Left colon (tissue), 2 donors: ENCODE measurements at places on chromosomes 4 and X. TPM values are rescaled to one million over a fixed set of nuclear protein-coding genes. Genes with fewer than 3 reads are reported as not detected.

DNA sequence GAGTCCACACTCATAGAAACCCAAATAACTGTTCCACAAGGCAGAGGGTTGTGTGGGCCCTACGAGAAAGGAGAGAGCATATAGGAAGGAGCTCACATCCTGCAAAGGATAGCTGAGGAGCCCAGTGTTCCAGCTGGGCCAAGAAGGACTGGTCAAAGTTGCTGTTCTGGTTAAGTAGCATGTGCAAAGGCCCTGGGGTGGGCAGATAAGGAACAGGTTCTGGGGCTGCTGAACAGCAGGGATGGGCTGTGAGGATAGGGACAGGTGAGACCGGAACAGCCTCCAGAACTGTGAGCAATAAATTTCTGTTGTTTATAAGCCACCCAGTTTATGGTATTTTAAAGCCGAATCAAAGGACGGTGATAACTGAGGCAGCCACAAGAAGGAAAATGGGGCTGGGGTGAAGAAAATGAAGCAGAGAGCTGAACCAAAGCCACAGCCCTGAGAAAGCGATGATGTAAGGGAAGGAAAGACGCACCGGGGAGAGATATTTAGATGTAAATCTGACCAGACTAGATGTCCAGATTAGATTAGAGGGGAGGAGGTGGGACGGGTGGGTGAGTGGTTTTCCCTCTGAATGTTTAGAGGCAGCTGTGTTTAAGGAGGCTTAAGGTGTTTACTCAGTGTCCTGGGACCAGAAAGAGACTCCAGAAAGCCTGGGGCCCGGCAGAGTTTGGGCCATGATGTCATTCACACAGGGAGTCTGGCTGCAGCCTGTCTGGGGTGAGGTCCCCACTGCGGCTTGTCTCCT, 180.8 kb upstream of the BCOR start:
- DNase-seq, result no peak

Gene POF1B
- 184 TPM for total RNA-seq

Gene CYLC1
- total RNA-seq, result not detected

Gene PLP1
- 3.9 TPM for total RNA-seq

Gene P2RY8
- total RNA-seq, result 2.1 TPM

DNA sequence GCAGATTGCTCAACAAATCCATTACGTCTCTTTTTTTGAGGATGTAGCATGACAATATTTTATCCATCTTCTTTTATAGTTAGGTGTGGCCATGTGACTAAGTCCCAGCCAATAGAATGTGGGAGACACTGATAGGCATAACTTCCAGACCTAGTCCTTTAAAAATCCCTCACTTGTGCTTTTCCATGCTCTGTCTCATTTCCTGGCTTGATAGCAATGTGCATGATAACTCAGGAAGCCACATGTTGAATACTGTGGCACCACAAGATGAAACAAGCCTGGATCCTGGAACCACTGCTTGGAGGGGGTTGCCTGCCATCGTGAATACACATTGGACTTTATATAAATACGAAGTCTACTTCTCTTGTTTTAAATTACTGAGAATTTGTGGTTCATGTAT, 184.0 kb upstream of the NEIL3 start:
- DNase-seq, result no peak

GRCh38 chr4:143351774-143352451, 15.2 kb downstream of the GAB1 start:
- peak; percentile 72 for DNase-seq

GRCh38 chr4:25937801-25938200, 23.8 kb downstream of the SMIM20 start:
- DNase-seq, result no peak

GRCh38 chr4:94390804-94391410, 48.3 kb upstream of the HPGDS start:
- no peak for DNase-seq

Gene AFM
- total RNA-seq, result not detected

Gene PABPC1L2B
- total RNA-seq, result not detected

DNA sequence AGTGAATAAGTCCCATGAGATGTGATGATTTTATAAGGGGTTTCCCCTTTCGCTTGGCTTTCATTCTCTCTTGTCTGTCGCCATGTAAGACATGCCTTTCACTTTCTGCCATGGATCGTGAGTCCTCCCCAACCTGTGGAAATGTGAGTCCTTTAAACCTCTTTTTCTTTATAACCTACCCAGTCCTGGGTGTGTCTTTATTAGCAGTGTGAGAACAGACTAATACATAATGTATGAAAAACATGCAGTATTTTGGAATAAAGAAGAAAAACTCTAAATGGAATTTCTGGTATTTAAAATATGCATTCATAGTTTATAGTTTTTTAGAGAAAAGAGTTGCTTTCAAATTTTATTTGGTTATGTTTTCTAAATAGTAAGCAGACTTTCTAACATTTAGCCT, 360.7 kb downstream of the PCDH7 start:
- DNase-seq, result no peak

DNA sequence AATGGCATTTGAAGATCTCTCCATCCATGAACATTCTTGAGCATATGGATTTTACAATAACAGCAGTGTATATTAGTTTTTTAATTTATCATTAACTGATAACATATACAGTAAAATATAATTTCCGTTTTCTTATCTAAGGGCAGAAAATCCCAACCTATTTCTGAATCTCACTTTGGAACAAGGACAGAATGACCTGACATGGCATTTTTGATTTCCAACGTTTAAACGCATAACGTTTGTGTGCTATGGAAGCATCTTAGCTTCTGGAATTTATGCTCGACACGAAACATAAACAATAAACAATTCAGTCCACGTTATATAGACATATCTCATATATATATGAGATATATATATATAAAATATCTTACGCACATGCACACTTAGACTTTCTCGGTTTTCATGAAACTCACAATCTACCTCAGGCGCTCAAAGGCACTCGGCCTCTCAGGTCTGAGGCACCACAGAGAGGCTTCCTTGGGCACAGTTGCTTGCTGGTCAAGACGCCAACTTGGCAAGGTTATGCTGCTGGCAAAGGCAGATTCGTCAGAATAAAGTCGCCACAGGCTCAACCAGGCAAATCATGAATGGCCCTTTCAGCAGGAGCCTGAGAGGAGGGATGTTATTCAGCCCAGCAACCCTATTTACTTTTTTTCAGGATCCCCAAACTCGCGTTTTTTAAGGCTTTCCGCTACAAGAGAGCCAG, 1.0 kb upstream of the UGT8 start:
- peak; percentile 34 for DNase-seq
